Central memory CD8-positive, alpha-beta T cell (primary cell): ENCODE measurements at places on chromosomes 3 and 15.

- no peak for DNase-seq
Measured at GRCh38 chr3:10389995-10390394, 69.1 kb upstream of the SEC13 start.

- DNase-seq: no peak
Measured at GRCh38 chr3:127689266-127689860, 16.6 kb downstream of the ABTB1 start.

DNA sequence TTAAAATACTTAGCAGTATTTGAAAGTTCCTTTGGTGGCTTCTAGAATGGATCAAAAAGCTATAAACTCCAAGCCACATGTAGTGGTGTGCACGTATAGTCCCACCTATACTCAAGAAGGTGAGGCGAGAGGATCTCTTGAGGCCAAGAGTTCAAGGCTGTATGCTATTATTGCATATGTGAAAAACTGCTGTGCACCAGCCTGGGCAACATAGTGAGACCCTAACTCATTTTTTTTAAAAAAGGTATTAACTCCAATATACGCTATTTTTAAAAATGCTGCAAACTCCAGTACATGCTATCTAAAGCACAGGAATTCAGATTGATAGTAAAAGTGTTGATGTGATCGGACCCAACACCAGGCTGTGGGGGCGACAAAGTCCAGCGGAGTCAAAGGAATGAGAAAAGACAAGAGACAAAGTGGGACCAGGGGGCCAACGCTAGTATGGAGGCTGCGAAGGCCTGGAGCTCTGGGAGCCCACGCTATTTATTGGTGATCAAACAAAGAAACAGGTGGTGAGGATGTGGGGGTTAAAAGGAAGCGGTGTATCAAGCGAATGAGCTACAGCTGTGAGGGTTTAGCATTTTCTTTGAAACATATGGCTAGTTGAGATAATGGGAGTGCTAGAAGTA lies 66.6 kb downstream of the ARIH1 start:
- no peak for DNase-seq

GRCh38 chr3:197961582-197961945 lies 1.5 kb downstream of the LMLN start:
- no peak for DNase-seq

- DNase-seq: no peak
Measured at GRCh38 chr15:46556010-46556409, 921.2 kb downstream of the SQOR start.

DNA sequence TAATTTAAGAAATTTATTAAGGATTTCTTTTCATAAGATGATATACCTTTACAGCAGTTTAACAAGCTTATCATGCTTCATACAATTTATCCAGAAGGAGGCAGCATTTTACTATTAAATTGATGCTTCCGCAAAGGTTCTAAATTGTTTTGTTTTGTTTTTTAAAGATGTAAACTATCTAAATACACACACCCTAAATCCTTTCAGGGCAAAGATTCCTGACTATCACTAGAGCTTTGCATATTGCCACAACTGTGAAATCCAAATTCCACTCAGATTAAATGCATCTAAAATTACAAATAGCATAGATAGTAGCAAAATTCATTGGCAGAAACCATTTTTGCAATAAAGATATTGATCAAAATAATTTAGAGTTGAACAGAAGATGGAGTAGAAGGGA lies 44.5 kb upstream of the CCNL1 start:
- no peak for DNase-seq

DNA sequence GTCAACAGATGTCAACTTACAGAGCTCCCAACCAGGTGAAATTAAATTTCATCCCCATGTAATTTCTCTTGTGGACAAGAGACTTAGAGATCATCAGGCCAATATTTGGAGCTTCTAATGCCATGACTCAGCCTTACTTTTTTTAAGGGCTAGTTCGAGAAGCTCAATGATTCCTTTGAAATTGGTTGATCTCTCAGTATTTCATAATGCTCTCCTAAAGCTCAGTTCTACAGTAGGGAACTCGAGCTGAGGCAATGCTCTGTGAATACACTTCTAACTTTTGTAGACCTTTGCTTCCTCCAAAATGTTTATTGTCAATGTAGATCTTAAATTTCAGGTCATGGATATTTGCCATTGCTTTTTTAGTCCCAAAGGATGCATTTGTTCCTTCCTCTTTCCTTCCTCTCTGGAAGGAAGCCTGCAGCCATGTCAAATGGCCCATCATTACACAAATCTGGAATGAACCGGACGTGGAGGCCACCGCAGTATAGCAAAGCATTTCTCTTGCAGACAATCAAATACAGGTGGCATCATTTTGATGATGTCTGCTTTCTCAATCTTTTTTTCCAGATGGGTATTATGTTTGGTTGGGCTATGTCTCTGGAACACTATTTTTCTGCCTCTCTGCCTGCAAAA lies 28.3 kb downstream of the STARD5 start:
- no peak for DNase-seq

GRCh38 chr3:194296454-194297263 lies 54.5 kb downstream of the CPN2 start:
- DNase-seq: no peak

DNA sequence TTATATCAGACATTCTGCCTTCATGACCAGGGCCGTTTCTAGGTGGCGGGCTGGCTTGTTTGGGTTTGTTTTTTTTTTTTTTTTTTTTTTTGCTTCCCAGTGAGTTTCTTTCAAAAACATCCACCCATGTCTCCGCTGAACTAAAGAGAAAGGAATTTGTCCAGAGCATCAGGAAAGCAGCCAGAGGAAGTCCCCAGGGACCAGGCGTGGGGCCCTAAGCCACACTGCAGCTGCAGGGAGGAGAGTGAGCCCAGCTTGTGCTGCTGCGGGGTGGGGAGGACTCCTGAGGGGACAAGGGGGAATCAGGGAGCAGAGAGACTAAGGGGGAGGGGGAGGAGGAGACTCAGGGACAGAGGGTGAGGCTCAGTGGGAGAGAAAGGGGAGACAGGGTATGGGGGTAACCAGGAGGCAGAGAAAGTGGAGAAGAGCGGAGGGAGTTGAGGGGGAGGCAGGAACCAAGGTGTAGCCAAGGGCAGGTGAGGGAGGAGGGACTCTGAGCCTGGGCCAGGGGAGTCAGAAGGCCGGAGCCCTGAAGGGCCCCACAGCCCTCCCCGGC lies 49.5 kb downstream of the CYP11A1 start:
- no peak for DNase-seq

DNA sequence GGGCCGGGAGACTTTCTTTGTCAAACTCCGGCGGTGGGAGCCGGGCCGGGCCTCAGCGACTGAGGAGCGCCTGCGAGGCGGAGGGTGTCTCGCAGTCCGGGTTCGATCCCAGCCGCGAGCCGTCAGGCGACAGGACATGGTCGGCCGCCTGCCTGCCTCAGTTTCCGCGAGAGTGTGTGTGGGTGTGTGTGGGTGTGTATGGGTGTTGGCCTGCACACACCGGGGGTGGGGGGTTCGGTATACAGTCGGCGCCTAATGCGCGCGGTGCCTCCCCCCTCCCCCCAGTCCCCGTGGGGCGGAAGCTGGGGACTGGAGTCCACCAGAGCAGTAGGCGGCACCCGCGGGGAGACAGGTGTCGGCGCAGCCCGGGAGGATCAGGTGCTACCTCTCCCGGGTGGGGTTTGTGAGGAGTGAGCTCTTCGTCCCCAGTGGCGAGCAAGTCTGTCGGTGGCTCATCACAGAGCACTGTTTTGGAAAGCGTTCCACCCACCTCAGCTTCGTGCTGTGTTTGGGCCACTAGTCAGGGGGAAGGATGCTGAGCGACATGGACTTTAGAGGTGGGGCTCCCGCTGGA lies 246.3 kb downstream of the GOLGA6L6 start:
- DNase-seq: no peak

- DNase-seq: no peak
Measured at GRCh38 chr3:130997289-130997688, 29.3 kb downstream of the ASTE1 start.

GRCh38 chr3:127462111-127462655 lies 128.3 kb downstream of the TPRA1 start:
- DNase-seq: no peak

- peak; percentile 32 for DNase-seq
Measured at GRCh38 chr3:10242182-10243065, 5.8 kb upstream of the TATDN2 start.

DNA sequence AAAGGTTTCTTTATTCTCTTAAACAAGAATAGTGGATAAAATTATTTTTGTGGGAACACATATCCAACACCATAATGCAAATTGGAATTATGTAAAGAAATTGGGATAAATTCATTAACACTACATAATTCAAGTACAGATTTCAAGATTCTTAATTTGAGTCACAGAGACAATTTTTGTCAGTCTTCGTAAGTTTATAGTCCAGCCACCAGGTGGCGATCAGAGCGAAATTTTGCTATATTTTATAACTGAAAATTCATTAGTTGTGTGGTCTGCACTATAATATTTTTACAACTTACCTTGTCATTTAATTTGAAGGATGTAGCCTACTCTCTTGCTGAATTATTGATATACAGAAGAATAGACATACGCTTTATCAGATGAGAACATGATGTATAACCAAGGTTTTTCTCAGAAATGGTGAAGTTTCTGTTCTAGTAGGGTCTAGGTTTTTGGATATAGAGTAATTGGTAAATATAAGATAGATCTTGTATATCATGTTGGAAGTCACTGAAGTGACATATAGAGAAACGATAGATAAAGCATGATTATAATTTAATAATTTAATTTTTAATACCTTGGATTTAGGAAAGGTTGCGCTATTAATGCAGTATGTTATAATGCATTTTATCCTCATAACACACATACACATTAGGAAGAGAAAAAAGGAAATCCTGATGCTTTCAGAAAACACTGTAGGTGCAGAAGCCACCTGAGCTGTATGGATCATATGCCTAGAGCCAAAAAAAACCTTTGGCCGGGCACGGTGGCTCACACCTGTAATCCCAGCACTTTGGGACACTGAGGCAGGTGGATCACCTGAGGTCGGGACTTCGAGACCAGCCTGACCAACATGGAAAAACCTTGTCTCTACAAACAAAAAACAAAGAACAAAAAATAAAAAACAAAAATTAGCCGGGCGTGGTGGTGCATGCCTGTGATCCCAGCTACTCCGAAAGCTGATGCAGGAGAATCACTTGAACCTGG lies 31.7 kb downstream of the PLSCR4 start:
- no peak for DNase-seq

DNA sequence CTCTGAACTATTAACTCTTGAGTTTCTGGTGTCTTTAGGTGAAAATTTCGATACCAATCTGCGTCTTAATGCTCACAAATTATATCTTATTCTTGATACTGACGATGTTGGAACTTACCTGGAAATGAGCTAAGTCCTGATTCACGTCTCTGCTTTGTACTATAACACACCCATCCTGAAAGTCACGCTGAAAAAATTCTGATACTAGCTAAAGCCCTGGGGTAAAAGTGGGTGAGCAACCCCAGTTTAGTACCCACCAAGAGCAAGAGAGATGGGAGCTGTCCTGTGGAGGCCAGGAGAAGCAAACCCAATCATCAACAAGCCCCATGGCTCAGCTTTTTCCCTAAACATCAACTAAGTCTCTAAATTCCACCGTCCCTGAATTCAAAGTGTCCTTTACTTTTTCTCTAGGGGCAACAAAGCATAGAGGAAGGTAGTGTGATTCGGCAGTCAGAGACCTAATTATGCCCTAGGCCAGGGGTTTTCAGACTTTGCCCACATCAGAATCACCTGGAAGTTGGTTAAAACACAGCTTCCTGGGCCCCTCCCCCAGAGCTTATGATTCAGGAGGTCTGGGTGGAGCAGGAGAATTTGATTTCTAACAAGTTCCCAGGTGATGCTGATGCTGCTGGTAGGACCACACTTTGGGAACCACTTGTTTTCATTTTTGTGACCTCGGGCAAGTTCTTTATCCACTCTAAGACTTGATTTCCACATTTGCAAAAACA lies 90.2 kb downstream of the OSBPL10 start:
- DNase-seq: no peak

- DNase-seq: no peak
Measured at GRCh38 chr3:86554383-86554782, 436.6 kb downstream of the VGLL3 start.

DNA sequence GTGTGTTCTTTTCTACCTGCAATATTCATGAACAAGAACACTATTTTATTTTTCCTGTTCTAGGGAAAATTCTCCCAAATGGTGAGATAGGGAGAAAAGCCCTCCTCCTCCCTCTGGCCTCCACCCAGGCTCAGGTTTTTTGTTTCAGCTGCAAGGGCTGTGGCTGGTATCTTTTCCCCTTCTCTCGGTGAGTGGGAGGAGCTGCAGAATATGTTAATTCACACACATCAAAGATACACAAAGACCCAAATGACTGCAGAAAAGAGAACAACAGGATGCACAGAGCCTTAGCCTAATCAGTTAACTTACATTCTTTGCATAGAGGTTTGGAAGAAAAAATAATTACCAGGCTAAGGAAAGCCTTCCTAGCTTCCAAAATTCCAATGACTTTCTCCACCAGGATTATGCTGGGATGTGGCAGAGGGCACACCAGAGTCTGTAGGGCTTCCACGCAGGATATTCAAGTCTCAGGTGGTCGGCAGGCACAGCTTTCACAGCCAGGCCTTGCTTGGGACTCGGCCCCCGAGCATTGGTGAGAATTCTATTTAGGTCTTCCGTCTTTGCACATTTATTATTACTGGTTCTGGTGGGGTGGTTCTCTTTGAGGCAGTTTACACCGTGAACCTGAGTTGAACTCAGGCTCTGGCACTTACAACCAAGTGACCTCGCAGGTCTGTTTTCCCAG lies 64.9 kb downstream of the ABHD5 start:
- peak; percentile 14 for DNase-seq

DNA sequence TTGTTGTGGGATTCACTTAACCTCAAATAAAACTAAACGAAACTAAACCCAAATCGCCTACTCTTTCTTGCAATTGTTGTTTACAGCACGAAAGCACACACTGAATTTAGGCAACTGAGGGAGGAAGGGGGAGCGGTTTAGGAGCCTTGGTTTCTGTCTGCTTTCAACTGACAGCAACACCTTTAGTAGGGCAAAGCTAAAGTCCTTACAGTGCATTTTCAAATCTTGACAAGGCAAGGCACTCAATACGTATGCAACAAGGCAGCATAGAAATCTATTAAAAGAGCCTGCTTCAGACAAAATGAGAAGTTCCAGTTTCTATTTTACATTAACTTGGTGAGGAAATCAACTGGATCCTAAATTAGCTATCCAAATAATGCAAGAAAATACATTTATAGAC lies 174.6 kb downstream of the CHST2 start:
- DNase-seq: no peak

- peak; percentile 49 for DNase-seq
Measured at GRCh38 chr3:10198761-10199649, 34.3 kb downstream of the IRAK2 start.

GRCh38 chr3:134704556-134704955 lies 53.7 kb upstream of the KY start:
- no peak for DNase-seq

- DNase-seq: no peak
Measured at GRCh38 chr15:72994534-72995177, 57.6 kb upstream of the NEO1 start.

DNA sequence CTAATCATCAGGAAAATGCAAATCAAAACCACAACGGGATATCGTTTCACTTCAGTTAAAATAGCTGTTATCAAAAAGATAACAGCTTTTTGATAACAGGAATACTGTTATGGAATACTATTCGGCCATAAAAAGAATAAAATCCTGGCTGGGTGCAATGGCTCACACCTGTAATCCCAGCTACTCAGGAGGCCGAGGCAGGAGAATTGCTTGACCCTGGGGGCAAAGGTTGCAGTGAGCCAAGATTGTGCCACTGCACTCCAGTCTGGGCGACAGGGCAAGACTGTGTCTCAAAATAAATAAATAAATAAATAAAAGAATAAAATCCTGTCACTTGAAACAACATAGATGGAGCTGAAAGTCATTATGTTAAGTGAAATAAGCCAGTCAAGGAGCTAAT lies 178.1 kb upstream of the TSC22D2 start:
- DNase-seq: no peak

GRCh38 chr15:64792282-64792681 lies 16.9 kb upstream of the RBPMS2 start:
- no peak for DNase-seq
